ENCODE measurements at places on chromosomes 6 and 20.

DNA sequence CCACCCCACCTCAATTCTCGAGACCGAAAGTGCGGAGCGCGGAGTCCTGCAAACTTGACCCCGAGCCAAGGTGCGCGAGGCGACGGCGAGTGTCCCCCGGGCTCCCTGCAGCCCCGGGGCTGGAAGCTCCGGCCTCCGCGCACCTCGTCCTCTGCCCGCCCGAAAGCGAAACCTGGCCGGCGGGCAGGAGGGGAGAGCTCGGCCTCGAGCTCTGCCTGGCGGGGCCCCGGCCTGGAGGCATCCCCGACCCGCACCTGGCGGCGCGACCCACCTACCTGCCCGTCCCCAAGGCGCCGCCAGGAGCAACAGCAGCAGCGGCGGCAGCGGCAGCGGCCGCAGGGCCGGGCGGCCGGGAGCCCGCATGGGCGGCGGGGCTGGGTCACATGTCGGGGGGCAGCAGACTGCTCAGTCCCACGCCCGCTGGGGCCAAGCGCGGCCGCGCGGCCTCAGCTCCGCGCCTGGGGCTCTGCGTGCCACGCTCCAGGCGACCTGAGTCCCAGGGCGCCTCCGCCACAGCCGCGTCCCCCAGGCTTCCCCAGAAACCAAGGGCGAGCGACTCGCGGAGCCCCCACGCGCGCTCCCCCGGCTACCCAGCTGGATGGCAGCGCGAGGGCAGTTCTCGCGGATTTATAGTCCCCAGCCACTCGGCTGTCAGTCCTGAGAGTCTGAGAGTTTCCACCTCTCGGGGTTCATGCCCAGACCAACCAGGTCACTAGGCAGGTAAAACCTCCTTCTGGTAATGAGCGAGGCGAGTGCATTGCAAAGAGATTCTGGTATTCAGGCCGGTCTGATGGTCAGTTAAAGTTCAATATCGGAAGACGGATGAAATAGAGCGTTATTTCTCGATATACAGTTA is at the start of gene IL20RA:
Gene IL20RA, minus strand, starts transcription at position 600 of the 856 bp plus-strand sequence. Its CDS starts 237 bp downstream, at position 363.
- no peak for DNase-seq

GRCh38 chr6:47420394-47421371 is 56.9 kb upstream of the CD2AP start:
- DNase-seq: no peak

DNA sequence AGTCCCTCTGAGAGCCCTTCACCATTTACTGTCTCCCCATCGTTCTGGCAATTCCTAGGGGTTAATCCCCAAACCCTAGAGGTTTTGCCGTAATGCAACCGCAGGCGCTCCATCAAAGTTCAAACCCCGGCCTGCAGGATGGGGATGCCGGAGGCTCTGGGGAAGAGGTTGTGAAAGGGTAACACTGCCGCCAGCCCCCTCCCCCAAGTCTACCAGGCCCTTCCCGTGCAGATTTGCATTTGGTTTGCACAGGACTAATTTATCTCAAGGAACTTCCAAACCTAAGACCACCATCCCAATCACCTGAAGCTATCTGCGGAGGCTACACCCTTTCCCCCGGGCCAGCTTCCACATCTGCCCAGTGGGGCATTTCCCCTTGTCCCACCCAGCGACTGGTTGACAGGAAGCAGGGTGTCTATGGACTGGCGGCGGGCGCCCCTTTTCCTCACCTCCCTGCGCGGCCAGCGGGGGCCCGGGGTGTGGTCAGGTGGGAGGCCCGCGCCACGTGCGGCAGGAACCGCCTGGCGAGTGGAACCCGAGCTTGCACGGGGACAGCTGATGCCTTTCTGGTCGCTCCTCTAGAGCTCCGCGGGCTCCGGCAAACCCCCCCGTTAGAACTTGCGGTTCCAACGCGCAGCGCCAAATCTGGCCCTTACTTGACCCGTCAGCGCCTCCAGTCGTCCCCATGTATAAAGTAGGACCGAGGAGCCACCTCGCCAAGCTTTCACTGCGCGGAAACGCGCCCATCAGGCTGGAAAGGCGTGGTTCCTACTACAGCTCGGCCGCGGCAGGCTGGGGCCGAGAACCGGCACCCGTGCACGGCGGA is 9.4 kb upstream of the SLC4A11 start:
- DNase-seq: no peak

DNA sequence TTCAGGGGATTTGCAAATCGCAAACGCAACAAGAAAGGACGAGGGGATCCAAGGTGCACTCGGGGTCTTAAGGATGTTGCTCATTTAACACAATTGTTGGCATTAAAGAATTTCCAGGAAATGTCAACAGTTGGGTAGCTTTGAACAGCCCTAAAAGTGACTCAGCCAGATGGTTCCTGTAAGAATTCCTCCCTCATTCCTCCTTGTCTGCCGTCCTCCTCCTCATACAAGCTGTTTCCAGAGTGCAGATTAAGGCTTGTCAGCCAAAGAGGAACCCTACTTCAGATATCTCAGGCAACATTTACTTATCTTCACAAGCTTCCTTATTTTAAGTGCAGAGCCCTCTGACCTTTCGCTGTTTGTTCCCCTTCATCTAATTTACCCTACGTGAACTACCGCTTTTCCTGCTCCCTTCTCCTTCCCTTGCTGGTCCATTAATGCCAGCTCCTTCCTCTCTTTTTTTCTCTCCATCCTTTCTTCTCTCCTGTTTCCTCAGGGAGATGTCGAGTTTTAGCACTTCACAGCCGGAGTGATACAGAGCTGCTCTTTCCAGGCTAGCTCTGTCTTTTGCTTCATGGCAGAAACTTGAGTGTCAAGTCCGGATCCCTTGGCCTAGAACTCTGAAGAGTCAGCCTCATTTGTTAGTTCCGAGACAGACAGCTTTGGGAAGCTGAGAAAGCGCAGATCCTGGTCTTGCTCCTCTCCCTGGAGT is 26.1 kb upstream of the TBC1D7 start:
- peak; percentile 66 for DNase-seq

DNA sequence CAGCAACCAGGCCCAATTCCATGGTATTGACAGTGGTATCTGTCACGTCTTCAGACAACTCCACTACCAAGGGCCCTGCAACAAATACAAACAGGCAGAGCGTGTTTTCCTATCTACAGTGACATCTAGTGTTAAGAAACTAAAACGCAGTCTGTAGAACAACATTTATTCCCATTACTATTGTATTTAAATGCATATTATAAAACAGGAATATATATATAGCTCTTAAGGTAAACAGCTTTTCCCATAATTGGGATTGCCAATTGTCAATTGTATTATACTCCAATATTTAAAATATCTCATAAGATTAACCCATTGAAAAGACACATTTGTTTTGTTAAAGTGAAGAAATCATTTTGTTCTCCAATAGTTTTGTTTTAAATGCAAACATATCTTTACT is 97.2 kb downstream of the KIF16B start:
- peak; percentile 22 for DNase-seq

Data from HS-5 (cell line).